RPMI8226 (cell line): ENCODE measurements at places on chromosomes 1 and 21.

GRCh38 chr1:44539991-44540730, 134.1 kb downstream of the TMEM53 start:
- DNase-seq: no peak

DNA sequence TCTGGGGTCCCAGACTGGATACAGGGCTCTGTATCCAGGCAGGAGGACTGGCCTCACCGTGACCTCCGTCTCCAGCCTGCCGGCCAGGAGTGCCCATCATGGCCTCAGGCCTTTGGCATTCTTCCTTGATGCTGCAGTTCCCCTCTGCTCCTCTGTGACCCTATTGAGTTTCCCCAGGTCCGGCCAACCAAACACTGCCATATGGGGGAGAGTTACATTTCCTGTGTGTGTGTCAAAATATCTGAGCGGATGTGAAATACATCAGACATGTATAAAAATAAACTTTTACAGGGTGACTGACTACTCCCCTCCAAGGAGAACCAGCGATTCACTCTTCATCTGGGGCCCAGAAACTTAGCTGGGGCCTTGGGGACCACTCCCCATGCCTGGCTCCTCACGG, 10.2 kb upstream of the UBL4B start:
- no peak for DNase-seq

- DNase-seq: no peak
Measured at GRCh38 chr21:28272272-28272992, 720.2 kb downstream of the LTN1 start.

GRCh38 chr1:27496604-27497155, 6.7 kb upstream of the WASF2 start:
- DNase-seq: no peak

GRCh38 chr1:229758101-229759036, 132.3 kb downstream of the URB2 start:
- no peak for DNase-seq

DNA sequence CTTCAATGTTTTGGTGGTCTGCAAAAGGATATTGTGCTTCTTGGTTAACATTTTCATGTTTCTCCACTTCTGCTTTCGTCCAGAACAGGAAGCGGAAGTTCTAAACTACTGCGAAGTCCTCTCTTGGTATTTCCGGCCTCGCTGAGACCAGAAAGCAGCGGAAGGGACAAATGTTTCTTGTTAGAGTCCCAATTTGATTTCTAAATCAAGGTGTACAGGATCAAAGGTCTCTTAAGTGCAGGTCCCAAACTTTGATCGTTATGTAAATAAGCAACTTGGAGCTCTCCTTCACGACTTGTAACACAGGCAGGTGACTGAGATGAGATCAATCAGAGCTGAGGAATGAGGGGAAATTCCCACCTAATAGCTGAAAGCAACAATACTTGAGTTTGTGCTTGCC, 40.1 kb upstream of the HMCN1 start:
- DNase-seq: peak; percentile 33

- no peak for DNase-seq
Measured at GRCh38 chr1:53348486-53349368, 20.9 kb upstream of the LRP8 start.
